ENCODE measurements at places on chromosomes 11 and 22.
A peak's percentile ranks its signal among the peaks of the same experiment; 100 is the strongest.

DNA sequence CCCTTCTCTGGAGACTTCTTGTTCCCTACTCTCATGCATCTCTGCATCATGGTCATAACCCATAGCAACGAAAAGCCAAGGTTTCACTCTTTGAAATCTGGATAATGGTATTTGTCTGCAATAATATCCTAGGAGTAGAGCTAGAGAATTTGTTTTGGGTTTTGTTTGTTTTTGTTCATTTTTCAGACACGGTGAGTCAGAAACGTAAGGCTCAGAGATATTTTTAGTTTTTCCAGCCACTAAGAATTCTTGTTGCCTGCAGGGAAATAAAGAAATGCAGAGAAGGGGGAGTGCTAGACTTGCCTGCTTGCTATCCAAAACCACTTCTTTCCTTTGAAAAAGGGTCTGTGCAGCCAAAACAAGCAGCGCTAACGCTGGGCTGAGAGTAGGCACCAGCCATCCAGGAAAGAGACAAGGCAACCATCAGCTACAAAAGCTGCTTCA lies 26.0 kb downstream of the POU2AF3 start:
- DNase-seq: no peak

- DNase-seq: no peak
Measured at GRCh38 chr11:74636630-74637184, 44.3 kb downstream of the POLD3 start.

GRCh38 chr22:31893460-31893859 lies 50.9 kb upstream of the YWHAH start:
- DNase-seq: peak; percentile 55

DNA sequence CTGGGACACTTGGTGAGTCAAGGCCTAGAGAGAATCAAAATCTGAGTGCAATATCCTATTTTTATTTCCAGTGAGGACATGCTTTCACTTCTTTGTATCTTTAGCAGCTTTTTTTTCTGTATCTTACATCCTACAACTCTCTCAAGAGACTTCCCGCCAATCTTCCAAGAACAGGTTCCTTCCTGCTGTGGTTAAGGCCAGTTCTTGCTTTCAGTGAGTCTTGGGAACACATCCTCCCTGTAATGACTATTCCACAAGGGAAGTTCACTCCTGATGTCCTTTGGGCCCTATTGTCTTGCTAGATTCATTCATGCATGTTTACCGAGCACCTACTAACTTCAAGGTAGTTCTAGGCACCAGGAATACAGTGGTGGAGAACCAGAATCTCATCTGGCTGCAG lies 3.8 kb upstream of the MMP12 start:
- DNase-seq: no peak

- DNase-seq: peak; percentile 27
Measured at GRCh38 chr11:17600316-17601255, 53.5 kb downstream of the OTOG start.

DNA sequence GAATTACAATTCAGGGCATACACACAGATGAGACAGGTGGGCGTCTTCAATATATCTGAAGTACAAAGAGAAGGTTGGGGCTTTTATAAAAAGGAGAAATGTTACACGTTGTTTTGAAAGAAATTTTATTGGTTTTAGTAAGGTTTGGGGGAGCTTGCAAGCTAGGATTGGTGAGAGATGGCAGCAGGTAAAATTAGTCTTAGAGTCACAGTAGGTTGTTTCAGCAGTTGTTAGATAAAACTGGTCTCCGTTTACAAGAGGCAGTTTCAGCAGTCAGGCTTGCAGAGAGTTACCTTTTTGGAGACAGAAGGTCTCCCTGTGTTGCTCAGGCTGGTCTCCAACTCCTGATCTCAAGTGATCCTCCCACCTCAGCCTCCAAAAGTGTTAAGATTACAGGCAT lies 2.4 kb upstream of the SAAL1 start:
- DNase-seq: no peak

DNA sequence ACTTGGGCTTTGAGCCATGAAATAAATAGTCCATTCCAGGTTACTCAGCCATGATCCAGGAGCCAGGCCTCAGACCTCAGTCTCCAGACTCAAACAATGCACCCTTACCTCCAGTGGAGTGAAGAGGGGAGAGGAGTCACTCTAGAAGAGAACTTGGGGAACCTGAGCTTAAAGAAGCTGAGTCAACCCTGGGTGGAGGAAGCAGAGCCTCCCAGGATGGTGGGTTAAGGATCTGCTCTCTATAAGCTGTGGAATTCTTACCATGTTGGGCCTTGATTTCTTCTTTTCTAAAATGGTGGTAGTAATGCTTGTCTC lies 113.2 kb downstream of the NECTIN1 start:
- DNase-seq: no peak

- no peak for DNase-seq
Measured at GRCh38 chr11:109958131-109958820, 134.9 kb upstream of the ZC3H12C start.
